Muscle of leg (tissue), 16 donors: ENCODE measurements at places on chromosomes 3 and 15. TPM values are rescaled to one million over a fixed set of nuclear protein-coding genes. Genes with fewer than 3 reads are reported as not detected.

The IQCF5 gene
- not detected for polyA plus RNA-seq

- DNase-seq = no peak
These were observed 240.3 kb downstream of the ZIC1 start for GRCh38 chr3:147649475-147649874.

GRCh38 chr3:29694331-29694730, 413.5 kb downstream of the RBMS3 start:
- no peak for DNase-seq

GRCh38 chr15:31349233-31350141, 22.9 kb downstream of the KLF13 start:
- DNase-seq = no peak
